ENCODE measurements at places on chromosomes 3 and 15.

- DNase-seq, result no peak
Observed at GRCh38 chr3:161403251-161403650, 31.9 kb upstream of the SPTSSB start.

- DNase-seq, result no peak
Observed at GRCh38 chr3:27428446-27428845, 55.7 kb downstream of the SLC4A7 start.

- no peak for DNase-seq
Observed at GRCh38 chr15:82743810-82744209, 34.1 kb upstream of the AP3B2 start.

- DNase-seq, result no peak
Observed at GRCh38 chr3:86416334-86416733, 574.6 kb downstream of the VGLL3 start.

GRCh38 chr3:13518516-13518953, 30.4 kb upstream of the FBLN2 start:
- DNase-seq, result no peak

- DNase-seq, result no peak
Observed at GRCh38 chr15:40217166-40217824, 21.6 kb upstream of the PAK6 start.

DNA sequence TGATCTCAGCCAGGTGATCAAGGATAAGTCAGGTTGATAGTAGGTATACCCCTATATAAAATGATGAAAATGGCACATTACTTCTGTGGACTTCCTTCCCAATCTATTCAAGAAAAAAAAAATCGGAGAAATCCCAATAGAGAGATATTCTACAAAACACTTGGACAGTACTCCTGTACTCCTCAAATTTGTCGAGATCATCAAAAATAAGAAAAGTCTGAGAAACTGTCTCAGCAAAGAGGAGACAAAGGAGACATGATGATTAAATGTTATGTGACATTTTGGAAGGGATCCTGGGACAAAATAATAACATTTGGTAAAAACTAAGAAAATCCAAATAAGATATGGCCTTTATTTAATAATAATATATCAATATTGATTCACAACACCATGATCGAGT, 94.6 kb downstream of the DCLK3 start:
- no peak for DNase-seq

GRCh38 chr3:173912126-173912525, 514.6 kb downstream of the NLGN1 start:
- no peak for DNase-seq

DNA sequence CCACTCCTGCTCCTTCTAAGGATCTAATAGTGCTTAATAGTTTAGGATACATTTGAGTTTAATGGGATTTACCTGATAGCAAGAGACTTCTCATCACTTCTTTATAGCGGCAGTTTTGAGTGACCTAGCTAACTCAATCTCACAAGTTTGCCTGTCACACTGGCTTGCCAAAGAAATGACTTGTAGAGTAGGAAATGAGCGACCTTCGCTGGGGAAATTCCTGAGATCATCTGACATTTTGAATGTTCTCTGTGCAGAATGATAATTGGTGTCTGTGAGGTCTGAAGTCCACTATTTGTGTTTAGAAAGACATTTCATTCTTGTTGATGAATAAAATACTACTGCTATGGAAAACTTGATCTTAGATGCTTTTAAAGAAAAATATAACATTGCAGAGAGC, 30.3 kb downstream of the SUCLG2 start:
- no peak for DNase-seq

DNA sequence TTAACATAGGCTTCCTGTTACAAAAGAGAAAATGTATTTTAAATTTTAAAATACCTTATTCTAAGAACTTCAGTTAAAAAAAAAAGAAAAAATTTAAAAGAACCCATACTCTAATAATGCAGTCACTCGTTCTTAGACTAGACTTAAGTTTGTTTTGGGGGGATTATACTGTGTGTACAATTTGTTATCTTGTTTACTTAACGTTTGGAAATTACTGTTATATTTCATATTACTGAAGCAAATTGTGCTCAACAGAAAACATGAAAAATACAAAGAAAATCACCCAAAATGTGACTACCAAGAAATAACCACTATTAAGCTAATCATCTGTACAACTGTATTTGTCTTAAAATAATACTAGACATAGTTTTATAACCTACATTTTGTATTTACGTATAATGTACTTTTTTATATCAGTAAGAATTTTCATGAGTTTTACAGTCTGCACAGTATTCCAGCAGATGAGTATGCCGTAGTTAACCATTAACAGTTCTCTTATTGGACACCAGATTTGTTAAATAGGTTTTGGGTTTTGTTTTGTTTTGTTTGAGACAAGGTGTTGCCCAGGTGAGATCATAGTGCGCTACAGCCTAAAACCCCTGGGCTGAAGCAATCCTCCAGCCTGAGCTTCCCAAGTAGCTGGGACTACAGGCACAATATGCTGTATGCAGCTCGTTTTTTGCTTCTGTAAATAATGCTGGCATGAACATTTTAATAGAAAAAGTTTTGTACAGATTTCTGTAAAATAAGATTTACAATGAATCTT, 88.8 kb upstream of the CHD2 start:
- DNase-seq, result no peak

DNA sequence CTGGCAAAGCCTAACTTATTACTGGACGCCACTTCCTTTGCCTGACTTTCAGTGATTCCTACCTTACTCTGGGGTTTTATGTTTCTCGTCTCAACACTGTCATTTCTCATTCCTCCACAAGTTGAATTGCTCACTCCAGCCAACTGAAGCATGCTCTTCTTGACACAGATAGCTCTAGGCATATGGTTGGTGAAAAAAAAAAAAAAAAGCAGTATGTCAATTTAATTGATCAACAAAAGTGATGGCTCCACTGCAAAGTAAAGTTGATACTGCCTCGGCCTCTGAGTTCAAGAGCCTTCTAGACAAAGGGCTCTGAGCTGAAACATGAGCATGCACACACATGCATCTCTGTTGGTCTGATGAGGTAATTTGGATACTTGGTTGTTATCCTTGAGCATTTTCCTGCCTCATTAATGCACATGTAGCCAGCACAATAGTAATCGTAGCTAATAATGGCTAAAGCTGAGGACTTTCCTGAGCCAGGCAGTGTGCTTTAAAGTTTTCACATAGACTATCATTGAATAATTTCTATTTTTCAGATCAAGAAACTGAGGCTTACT, 21.4 kb upstream of the UBE2Q2 start:
- no peak for DNase-seq

DNA sequence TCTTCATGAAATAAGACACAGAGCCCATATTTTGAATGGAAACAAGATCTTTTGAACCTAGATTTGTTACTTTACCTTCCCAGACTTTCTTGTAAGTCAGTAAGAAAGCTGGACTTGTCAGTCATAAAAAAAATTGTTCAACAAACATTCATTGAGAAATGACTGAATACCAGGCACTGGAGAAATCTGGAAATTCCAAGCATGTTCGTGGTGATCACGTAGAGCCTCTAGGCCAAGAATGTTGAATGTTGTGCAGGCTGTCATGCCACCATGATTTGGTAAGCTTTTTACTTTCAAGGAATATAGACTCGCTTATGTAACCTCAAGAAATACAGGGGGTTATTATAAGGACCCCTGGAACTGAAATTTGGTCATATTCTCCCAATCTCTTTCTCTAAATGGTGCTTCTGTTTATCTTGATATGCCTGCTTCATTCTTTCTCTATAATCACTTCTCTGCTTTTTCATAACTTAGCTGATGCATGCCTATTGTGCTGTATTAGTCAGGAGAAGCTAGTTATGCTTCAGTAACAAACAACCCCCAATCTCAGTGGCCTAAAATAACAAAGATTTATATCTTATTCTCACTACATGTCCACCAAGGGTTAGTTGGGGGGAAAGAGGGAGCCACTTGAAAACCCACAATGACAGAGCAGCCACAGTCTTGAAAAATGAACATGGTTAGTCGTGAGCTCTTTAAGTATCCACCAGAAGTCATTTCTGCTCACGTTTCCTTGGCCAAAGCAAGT, 3.4 kb upstream of the TPM1 start:
- DNase-seq, result no peak

DNA sequence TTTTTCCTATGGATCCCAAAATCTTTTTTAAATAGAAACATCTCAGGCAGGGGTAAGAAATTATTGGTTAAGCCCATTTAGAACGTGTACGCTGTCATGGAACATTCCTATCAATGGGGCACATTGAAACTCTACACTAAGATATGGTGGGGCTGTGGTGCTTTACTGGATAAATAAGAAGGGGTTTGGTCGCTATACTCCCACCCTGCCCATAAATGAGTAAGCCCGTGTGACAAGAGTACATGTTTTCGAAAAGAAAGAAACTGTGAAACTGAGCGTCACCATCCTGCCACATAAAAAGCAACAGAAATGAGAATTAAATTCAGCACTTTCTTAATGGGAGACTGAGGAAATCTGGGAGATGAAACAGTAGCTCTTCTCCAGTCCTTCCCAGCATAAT, 929.7 kb upstream of the CFAP20DC start:
- DNase-seq, result no peak

DNA sequence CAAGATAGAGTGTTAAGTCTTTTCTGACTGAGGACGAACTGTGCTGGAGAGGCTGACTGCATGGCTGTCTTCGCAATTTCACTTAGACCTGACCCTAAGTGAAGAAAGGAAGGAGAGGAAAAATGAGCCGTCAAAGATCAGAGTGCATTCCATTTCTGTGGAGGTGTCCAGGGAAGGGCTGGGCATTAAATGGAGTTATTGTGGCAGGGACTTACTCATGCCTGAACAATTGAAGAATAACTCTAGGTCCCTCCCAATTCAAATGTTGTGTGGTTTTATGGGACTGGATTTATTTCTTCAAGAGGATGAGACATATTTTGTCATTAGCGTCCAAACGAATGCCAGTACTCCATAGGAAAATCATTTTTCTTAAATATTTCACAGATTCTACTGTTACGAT, 187.3 kb upstream of the CFAP20DC start:
- DNase-seq, result no peak

DNA sequence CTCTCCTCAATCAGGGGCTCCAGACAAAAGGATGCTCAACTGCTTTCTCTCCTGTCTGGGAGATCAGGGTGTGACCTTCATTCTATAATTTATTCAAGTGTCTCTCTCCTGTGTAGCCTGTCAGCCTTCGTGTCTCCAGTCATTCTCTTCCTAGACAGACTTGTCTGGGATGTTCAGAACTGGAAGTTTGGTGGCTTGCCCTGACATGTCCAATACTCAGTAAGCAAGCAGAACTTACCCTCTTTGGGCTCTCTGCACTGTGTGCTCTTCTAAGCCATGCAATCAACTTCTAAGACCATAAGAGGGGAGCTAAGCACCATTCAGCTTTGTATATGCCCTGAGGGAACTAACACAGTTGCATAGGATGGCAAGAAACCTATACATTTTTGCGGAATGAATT, 14.1 kb downstream of the ACKR2 start:
- no peak for DNase-seq

- DNase-seq, result no peak
Observed at GRCh38 chr3:73955494-73956070, 330.8 kb upstream of the PDZRN3 start.

GRCh38 chr15:40379853-40380252, 2.7 kb upstream of the KNSTRN start:
- DNase-seq, result no peak

- DNase-seq, result no peak
Observed at GRCh38 chr3:119645813-119646212, 14.6 kb downstream of the POPDC2 start.

DNA sequence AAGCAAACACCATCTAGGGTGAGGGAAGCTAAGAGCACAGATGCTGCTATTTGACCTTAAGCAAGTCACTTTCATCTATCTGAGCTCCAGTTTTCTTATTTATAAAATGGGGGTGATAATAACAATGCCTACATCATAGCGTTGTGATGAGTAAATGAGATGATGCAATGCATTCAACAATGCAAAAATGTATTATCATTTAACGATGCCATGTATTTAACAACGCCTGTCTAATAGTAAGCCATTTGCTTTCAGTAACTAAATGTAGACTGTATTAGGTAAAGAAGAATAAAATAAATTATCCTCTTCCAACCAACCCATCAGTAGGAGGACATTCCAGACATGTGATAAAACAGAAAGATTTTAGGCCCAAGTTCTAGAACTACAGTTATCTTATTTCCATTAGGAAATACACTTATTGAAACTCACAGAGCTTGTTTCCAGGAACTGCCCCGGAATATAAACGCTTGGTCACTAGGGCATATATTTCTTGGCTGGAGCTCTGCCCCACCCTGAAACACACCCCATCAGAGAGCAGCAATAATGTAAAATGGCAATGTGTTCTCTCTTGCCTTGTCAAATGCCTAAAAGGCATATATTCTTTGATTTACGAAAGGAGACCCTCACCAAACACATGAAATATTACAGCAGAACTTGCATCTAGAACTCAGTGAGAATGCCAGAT, 128.3 kb downstream of the LIPC start:
- no peak for DNase-seq

DNA sequence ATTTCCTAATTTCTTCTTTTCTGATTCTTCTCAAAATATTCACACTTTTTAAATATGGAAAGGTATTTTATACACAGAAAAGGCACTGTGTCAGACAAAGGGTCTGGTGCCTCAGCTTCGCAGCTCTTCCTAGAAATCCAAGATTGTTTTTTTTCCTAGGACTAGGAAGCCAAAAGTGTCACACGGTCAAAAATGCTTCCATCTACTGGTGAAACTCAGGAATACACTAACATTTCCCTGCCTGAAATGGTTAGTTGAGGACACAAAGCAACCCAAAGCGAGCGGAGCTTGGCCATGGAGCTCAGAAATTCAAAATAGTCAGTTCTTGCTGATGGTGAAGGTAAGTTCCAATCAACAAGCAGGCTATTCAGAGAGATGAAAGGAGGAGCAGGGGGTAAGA, 426.5 kb upstream of the RASGRP1 start:
- DNase-seq, result no peak

- no peak for DNase-seq
Observed at GRCh38 chr3:193391902-193392301, 13.3 kb upstream of the ATP13A5 start.

GRCh38 chr3:187737368-187738070, 7.7 kb downstream of the BCL6 start:
- DNase-seq, result no peak

DNA sequence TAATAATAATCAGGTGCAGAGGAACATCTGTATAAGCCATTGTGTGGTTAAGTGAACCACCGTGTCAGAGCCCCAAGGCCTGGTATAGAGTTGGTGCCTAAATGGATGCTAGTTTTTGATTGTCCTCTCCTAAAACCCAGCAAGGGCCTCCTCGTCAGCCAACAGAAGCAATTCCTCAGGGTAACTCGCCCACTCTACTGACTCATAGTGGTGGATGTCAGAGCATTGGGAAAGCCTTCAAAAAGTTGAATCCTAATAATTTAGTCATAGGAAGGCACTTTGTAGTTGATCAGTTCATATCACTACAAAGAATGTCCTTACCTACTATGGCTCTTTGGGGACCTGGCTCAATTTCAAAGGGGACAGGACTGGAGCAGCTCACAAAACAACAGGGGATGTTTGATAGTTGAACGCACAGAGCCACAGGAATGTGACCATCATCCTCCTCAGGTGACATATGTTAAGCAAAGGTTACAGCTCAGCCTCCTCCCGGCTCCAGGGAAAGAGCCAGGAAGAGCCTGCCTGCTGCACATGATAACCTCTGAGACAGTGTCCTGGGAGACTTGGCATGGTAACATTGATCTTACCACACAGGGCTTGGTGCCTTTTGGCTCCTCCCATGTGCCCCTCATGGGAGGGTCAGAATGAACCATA, 338.7 kb downstream of the CLSTN2 start:
- DNase-seq, result no peak

GRCh38 chr15:70569091-70569713, 194.2 kb downstream of the UACA start:
- no peak for DNase-seq

Data from T-helper 1 cell (primary cell).